ENCODE measurements at places on chromosomes 3 and 15. TPM values are rescaled to one million over a fixed set of nuclear protein-coding genes. Genes with fewer than 3 reads are reported as not detected.

- no peak for DNase-seq
- peaks cover 2% of the 10 kb centered on the region for H3K27me3 ChIP-seq
- H3K4me1 ChIP-seq, result peaks cover 58% of the 10 kb centered on the region
These were observed 26.2 kb upstream of the SPTBN5 start for GRCh38 chr15:41919954-41920538.

The TERC gene
- 12.6 TPM for total RNA-seq

DNA sequence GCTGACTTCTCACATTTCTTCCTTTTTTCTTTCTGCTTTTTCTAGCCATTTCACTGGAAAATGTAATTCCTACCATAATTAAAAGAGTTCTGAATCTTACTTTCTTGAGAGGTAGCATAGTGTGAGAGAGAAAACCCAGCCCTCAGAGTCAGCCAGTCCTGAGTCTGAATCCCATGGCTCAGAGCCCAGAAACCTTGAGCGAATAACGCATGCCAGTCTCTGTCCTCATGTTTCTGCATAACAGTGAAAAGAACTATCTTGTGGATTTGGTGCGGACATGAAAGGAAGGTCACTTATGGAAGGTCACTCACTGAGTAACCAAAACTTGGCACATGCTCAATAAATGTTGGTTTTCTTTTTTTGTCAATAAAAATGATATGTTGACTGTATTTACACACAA, 29.3 kb upstream of the SLCO3A1 start:
- H3K36me3 ChIP-seq, result no peaks in the 10 kb centered on the region
- H3K4me1 ChIP-seq, result no peaks in the 10 kb centered on the region
- H3K27me3 ChIP-seq, result no peaks in the 10 kb centered on the region
- H3K27ac ChIP-seq, result no peak overlapping the region
- no peak for DNase-seq

The HDC gene
- not detected for total RNA-seq

DNA sequence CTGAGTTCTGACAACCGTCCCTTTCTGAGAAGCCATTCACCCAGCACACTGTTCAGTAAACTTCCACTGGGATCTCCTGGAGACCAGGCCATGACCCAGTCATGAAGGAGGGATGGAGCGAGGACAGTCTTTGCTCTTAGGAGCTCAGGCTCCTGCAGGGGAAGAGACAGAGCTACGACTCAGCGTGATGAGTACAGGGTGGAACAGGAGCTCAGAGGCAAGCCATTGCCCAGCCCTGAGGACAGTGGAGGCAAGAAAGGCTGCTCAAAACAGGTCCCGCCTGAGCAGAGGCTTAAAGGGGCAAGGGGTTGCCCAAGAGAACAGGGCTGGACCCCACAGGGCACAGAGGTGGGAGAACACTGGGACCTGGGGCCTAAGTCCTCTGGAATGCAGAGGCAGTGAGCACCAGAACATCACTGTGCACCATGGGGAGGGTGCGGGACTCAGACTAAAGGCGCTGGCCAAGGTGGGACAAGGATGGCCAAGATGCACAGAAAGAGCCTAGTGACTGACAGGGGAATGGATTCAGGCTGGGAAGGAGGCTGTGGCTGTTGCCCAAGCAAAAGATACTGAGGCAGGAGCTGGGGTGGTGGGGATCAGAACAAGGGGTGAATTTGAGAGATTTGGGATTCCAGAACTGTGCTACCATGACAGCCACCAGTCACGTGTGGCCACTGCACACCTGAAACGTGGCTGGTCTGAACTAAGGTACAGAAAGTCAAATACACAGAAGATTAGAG, 25.8 kb downstream of the TMEM43 start:
- peak overlapping the region; percentile 85 for H3K27ac ChIP-seq
- peaks cover 30% of the 10 kb centered on the region for H3K4me1 ChIP-seq
- H3K36me3 ChIP-seq, result peaks cover 31% of the 10 kb centered on the region
- no peak for DNase-seq

- peaks cover 31% of the 10 kb centered on the region for H3K4me1 ChIP-seq
- H3K36me3 ChIP-seq, result peaks cover 61% of the 10 kb centered on the region
- DNase-seq, result no peak
- H3K27ac ChIP-seq, result no peak overlapping the region
- no peak overlapping the region for H3K4me3 ChIP-seq
These were observed 23.7 kb downstream of the PHLDB2 start for GRCh38 chr3:111882799-111883198.

- peaks cover 2% of the 10 kb centered on the region for H3K27me3 ChIP-seq
- H3K36me3 ChIP-seq, result peaks cover 21% of the 10 kb centered on the region
- peaks cover 100% of the 10 kb centered on the region for H3K4me1 ChIP-seq
- H3K27ac ChIP-seq, result peak overlapping the region; percentile 89
- no peak for DNase-seq
These were observed 16.6 kb downstream of the TMOD3 start for GRCh38 chr15:51846066-51846462.

DNA sequence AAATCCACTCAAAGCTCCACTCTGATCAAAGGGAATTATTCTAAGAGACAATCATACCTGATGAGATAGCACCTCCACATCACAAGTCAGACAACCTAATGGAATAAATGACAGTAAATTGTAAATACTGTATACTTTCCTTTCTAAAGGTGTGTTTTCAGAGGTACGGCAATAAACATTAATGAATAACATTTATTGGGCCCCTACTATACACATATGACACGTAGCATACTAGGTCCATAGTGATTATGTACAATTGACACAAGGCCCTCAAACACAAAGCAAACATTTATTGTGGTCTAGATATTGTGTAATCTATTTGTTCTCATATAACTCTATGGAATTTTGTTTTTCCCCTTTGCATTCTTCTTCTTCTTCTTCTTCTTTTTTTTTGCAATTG, 429.8 kb downstream of the FOXP1 start:
- peaks cover 18% of the 10 kb centered on the region for H3K4me1 ChIP-seq
- H3K27me3 ChIP-seq, result no peaks in the 10 kb centered on the region
- H3K36me3 ChIP-seq, result no peaks in the 10 kb centered on the region
- H3K4me3 ChIP-seq, result no peak overlapping the region
- H3K27ac ChIP-seq, result no peak overlapping the region
- DNase-seq, result no peak
